Activated CD4-positive, alpha-beta T cell treated with anti-CD3 and anti-CD28 coated beads, Interleukin-2, amount 10 ng/mL, durations not matched to agents 7 days and 5 days (primary cell): ENCODE measurements at places on chromosomes 7 and 10. TPM values are rescaled to one million over a fixed set of nuclear protein-coding genes. Genes with fewer than 3 reads are reported as not detected.

Gene NEUROD6
- total RNA-seq, result not detected

Gene UNCX
- not detected for total RNA-seq

Gene ATOH7
- not detected for total RNA-seq

Gene TMEM270
- not detected for total RNA-seq

Gene C10orf105
- 0.52 TPM for total RNA-seq

Gene ST7
- 7.0 TPM for total RNA-seq

Gene JAZF1
- total RNA-seq, result 5.2 TPM

Gene WNT16
- not detected for total RNA-seq

Gene RTKN2
- total RNA-seq, result 8.5 TPM

Gene AMPH
- total RNA-seq, result 0.23 TPM

Gene SPDYE11
- not detected for total RNA-seq

Gene CYP3A4
- not detected for total RNA-seq

Gene DMBT1
- total RNA-seq, result not detected

Gene ZNF518A
- 18.9 TPM for total RNA-seq

Gene ENTPD1
- total RNA-seq, result not detected
